ENCODE measurements at places on chromosomes 6 and 20.

GRCh38 chr20:710780-711450 is 35.3 kb upstream of the SCRT2 start:
- no peak for DNase-seq

DNA sequence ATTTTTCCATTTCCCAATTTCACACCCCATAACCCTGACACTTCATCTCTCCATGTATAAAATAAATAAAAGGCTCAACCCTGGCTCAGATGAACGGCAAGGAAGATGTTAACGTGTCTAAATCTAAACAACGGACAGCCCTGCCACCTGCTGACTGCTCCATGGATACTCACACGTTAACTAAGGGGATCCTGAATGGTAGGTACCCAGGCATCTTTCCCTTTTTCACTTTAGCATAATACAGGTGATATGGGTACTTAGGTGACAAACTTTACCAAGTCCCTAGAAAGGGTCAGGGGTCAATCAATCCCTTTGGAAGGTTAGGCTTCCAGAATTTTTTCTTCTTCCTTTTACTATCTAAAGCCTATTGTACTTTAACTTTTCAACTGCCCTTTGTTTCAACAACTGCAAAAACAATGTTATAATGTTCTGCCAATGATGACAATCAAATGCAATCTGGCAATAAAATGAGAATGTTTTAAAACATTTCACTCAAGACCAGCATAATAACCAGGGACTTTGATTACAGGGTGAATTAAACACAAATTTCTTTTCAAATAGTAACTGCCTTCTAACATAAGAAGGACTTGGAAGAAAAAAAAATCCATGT is 52.4 kb upstream of the IPCEF1 start:
- no peak for DNase-seq

DNA sequence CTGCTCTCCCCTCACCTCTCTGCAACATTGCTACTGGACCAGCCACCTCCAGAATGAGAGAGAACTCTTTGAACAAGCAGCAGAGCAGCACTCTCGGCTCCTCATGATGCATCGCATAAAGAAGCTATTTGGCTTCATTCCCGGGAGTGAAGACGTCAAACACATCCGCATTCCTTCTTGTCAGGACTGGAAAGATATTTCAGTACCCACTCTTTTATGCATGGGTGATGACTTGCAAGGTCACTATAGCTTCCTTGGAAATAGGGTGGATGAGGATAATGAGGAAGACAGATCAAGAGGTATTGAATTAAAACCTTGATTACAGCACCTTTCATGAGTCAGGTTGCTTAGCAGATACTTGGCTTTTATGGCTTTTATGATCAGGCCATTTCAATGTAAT is 4.3 kb downstream of the CALHM4 start:
- DNase-seq = no peak

DNA sequence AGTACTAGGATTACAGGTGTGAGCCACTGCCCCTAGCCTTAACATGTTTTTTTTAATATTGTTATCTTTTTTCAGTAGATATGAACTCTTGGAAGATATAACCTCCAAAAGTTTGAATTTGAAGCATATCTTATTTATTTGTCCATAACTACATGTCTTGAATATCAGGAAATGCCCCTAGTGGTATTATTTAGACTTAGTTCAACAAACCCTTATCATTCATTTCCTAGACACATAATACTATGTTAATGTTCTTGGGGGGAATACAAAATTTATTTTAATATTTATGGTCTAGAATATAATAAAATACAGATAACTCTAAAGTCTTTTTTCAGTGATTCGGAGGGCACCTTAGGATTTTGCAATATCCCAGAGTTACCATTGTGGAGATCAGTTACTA is 160.7 kb downstream of the HACE1 start:
- no peak for DNase-seq

DNA sequence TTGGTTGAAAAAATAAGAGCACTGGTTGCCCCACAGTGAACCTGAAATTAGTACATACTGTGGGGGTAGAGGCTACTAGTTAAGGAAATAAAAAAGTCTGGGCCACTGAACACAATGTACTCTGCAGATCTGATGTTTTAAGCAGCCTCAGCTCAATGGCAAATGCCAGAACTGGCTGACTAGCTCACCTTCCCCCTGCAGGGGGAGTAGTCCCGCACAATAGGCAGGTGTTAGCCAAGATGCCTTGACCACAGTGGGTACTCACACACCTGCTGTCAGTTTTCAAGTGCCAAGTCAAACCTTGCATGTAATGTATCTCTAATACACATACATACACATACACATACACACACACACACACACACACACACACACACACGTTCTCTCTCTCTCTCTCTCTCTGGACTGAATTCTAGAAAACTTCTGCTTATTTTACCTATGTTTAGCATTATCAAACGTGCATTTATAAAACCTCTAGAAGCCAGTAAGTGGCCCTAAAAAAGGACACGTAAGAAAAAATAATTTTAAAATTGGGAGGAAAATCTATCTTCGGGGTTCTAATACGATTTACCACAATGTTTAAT is 36.1 kb downstream of the GMDS start:
- peak; percentile 19 for DNase-seq

GRCh38 chr6:78500299-78501089 is 366.9 kb upstream of the IRAK1BP1 start:
- DNase-seq = no peak

DNA sequence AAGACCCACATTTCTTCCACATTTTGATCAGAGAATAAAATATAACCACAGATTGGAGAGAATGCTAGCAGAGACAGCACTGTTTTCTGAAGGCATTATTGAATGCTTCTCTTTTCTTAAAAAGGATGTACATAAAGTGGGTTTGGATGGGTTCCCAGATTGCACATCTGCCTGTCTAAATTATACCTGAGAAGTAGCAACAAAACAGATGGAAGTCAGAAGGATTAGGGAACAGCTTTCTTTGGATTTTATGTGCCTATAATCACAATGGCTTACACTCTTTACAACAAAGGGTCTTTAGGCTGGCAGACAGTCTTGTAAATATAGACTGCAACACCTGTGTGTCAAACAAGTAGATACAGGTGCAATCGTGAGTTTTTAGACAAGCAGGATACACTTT is 622.2 kb upstream of the MANEA start:
- DNase-seq = no peak

- no peak for DNase-seq
Observed at GRCh38 chr6:33995309-33996119, 150.4 kb downstream of the GRM4 start.

DNA sequence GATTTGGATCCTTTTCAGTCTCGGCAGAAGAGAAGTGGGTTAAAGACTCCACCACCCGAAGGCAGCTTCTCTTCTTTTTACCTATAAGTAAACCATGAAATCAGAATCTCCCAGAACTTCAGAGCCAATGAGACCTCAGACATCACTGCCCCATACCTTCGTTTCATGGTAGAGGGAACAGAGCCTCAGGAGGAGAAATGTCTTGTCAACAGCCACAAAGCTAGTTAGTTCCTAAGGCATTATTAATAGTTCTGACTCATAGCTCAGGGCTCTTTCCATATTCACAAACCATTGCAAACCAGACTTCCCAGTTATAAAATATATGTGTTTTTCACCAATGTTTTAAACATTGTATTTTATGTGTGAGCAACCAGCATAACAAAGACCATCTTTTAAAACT is 118.7 kb upstream of the RIPOR2 start:
- no peak for DNase-seq
